ENCODE measurements at places on chromosomes 11 and 22. TPM values are rescaled to one million over a fixed set of nuclear protein-coding genes. Genes with fewer than 3 reads are reported as not detected.

DNA sequence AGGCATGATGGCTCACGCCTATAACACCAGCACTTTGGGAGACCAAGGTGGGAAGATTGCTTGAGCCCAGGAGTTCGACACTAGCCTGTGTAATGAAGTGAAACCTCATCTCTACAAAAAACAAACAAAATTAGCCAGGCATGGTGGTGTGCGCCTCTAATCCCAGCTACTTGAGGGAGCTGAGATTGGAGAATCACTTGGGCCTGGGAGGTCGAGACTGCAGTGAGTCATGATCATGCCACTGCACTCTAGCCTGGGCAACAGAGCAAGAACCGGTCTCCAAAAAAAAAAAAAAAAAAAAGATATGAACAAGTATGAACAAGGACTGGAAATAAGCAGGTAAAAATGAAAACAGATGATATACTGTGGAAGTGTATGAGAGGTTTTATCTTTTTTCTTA is 54.1 kb upstream of the SOX6 start:
- no peak for DNase-seq

DNA sequence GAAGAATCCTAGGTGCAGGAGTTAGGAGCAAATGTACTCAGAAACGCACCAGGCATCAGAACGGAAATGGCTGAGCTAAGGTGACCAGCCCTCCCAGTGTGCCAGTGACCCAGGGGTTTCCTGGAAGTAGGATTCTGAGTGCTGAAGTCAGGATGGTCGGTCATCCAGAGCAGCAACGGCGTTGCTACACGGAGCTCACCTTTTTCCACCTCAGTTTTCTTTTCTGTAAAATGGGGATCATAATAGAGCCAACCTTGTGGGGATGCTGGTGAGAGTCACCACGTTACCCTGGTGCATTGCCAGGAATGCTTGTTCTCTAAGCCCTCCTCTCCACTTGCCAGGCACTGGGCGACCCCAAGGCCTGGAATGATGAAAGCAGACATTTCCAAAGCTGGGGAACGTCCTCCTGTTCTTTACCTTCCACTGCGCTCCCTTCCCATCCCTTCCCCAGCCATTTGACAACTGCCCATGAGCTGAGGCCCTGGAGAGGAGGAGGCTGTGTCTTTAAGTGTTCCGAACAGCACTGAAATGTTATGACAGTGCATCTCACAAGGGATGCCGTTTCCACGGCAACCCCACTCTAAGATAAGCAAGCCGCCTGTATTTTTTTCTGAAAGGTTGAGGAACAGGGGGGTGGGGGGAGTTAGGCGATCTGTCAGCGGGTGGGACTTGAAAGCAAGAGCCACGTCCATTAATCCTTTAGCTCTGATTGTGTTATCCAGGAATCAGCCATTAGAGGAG is 66.8 kb downstream of the TSPAN18 start:
- DNase-seq, result no peak

- no peak for DNase-seq
Measured at GRCh38 chr22:19051381-19052072, 70.7 kb downstream of the DGCR2 start.

- no peak for DNase-seq
Measured at GRCh38 chr11:84663731-84664130, 963.4 kb downstream of the DLG2 start.

DNA sequence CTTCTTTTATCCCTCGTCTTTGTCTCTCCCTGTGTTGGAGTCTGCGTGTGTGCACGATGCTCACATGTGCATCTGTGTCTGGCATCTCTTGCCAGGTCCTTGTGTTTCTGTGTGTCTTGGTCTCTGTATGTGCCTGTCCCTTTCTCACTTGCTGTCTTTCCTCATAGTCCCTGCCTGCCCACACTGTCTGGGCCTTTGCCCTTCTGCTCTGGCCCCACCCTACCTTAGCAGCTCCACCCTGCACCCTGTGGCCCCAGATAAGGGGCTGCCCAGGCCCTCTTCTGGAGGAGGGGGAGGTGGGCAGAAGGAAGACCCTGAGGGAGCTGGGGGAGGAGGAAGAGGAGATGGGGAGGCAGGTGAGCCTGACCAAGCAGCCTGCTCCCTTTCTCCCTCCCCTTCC is 2.8 kb downstream of the EHBP1L1 start:
- DNase-seq, result no peak

KCNK7 gene
- not detected for polyA plus RNA-seq
